ENCODE measurements at places on chromosomes 3 and 15.
A peak's percentile ranks its signal among the peaks of the same experiment; 100 is the strongest.

GRCh38 chr3:10726787-10727186, 89.2 kb upstream of the SLC6A11 start:
- no peak for DNase-seq

GRCh38 chr3:32968166-32968919, 16.9 kb downstream of the CCR4 start:
- DNase-seq: no peak

DNA sequence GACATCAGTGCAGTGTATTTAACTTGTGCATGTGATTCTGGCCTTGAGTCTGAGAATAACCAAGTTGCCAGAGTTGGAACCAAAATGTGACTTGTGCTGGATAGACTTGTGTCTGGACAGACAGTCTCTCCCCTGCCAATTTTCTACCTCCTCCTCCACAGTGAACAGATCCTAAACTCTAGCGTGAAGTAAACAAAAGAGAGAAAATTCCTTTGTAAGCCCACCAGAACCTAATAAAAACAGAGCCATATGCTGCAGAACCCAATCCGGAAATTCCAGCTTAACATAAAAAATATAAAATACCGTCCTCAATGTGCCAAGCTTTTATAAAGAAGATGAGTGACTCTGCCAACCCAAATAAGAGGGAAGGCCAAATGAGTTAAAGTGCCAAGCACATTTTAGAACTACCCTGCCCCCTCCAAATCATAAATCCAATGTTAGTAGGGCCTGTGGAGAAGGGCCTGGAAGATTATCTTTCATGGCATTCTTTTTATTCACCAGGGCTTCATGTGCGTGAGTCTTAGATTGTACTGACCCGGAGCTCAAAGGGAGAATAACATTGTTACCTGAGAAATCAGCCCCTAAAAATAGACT, 344.6 kb upstream of the PROK2 start:
- no peak for DNase-seq

GRCh38 chr3:187858041-187858440, 112.8 kb upstream of the BCL6 start:
- no peak for DNase-seq

GRCh38 chr3:149968216-149968615, 2.5 kb downstream of the PFN2 start:
- no peak for DNase-seq

DNA sequence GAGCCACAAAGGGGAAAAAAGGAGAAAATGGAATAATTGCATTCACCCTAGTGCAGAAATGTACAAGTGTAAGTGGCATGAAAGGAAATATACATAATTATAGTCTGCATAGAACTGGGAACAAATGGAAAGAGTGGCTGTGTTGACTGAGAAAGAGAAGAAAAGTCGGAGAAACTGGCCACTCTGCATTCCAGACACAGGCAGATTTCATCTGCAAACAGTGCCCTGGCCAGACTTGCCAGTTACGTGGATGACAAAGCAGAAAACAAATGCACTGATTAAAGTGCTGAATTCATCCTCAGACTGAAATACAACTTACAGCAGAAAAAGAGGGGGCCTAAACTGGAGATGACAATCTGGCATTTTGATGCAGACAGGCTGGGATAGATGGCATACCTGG, 129.8 kb downstream of the FGF12 start:
- DNase-seq: no peak

DNA sequence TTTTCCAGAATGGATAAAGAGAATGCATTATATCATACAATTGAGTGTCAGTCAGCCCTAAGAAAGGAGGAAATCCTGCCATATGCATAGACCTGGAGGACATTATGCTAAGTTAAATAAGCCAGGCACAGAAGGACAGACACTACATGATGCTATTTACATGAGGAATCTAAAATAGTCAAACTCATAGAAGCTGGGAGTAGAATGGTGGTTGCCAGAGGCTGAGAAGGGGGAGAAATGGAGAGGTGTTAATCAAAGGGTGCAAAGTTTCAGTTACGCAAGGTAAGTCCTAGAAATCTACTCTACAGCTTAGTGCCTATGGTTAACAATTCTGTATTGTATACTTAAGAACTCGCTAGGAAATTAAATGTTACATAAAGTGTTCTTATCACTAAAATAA, 66.5 kb downstream of the IL1RAP start:
- DNase-seq: no peak

DNA sequence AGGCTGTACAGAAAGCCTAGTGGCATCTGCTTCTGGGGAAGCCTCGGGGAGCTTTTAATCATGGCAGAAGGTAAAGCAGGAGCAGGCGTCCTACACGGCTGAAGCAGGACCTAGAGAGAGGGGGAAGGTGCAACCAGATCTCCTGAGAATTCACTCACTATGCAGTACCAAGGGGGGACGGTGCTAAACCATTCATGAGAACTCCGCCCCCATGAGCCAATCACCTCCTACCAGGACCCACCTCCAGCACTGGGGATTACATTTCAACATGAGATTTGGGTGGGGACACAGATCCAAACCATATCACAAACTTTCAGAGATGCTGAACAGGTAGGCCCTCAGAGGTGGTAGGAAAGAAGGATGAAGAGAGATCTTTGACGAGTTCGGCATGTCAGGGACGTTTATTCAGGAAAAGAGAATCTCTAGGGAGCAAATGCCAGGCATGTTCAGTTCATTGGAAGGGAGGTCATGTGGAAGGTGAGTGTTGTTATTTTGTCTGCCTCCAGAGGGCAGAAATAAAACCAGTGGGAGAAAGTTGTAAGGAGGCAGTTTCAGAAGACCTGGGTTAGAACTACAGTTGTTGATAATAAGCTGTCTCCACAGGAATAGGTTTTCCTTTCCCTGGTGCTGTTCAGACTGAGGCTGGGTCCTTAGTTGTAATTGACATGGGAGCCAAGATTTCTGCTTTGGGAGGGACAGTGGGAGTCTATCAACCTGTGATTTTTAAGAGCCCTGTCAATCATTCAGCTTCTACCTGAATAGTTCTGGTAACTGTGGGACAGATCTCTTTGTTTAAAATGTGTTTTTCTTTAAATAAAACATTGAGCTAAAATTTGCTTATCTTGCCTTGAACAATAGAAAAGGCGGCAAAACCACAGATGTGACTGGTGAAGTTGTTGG, 4.3 kb upstream of the FNDC3B start:
- DNase-seq: no peak

DNA sequence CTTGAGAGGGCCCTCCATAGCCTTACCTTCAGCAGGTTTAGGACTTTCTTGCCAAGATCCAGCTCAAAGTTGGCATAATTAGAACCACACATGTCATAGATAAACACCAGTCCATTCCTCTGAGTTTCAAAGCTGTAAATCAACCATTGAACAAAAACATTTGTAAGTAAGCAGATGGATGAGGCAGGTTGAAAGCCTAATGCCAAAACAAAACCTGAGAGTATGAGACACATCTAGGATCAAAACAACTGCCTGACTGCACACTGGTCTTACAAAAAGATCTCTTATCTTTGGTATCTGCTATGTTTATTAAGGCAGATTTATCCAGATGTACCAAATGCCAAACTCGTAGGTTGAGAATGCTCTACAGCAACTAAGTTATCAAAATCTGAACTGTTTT, 61.9 kb downstream of the PTPN9 start:
- no peak for DNase-seq

GRCh38 chr15:25668901-25669300, 194.2 kb downstream of the ATP10A start:
- DNase-seq: no peak

GRCh38 chr3:188449421-188449820, 295.5 kb downstream of the LPP start:
- no peak for DNase-seq

- peak; percentile 86 for DNase-seq
Observed at GRCh38 chr15:90101969-90102890, at the start of gene IDH2. IDH2 (minus strand) TSS chr15:90102468; CDS start chr15:90102390, 78 bp downstream.

- peak; percentile 50 for DNase-seq
Observed at GRCh38 chr3:184523825-184524615, 37.6 kb upstream of the EPHB3 start.

DNA sequence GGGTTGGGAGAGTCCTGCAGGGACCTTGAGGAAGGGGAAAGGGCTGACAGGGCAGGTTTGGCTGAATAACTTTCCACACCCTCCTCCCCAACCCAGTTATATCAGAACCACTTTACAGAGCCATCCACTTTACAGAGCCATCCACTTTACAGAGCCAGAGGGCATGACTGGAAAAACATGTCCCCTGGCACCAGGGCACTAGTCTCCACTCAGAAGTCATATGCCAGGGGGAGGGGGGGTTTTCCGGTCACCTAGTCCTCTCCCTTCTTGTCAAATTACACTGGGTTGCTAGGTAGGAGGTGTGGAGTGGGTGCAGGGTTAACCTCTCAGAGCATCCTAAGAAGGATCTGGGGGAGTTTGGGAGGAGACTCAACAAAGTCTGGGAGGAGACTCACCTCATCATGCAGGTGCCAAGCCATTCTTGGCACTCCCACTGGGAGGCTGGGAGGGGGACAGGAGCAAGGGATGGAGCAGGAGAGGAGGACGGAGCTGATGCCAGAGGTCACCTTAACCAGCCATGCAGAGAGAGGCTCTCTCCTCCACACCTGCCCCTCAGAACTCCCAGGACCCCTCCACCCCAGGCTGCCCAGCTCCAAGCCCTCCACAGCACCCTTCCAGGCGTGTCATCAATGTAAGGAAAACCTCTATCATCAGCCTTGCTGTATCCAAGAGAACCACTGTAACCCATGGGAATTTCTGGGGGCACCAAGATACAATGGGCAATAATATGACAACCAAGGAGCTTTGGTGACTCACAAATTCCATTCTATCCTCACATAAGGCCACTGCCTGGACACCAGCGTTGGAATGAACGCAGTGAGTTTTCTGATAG, 1.7 kb downstream of the LRRC2 start:
- no peak for DNase-seq

DNA sequence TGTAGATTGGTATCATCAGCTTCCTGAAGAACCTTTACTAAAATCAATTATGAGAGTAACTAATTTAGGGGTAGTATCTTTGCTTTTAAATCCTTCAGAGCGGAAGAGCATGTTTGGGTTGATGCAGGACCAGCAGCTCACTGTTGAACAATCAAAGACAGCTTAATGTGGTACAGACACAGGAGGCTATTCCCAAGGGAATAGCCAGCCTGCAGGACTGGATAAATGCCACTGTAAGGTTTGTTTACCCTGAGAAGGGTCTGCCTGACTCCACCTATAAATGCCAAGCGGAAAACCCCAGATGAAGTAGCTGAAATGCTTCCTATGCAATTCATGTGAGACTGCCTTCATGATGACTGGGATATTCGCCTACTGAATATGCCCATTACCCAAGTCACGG, 16.0 kb upstream of the STAC start:
- DNase-seq: no peak

- no peak for DNase-seq
Observed at GRCh38 chr3:98766924-98767323, 3.8 kb downstream of the ST3GAL6 start.

DNA sequence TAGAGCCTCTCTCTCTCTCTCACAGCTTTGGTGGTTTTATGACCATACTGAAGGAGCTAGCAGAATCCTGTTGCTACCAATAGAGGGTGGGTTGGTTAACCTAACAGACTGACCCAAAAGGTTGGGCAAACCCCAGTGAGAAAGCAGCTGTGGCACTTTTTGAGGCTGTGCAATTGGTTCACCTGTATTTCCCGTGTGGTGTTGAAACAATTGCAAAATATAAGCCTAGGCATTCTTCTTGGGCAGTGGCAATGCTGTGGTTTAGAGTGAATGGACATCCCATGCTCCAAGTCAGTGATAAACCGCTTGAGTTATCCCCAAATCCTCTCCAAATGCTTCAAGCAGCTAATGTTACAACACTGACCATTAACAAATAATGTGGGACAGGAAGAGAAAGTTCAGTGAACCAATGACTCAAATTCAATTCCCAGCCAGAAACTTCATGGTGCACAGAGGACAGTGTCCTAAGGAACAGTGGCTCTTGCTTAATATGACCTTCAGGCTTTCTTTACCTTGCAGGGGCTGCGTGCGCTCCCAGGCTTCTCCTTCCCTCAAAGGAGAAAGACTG, 261.9 kb upstream of the ICE2 start:
- no peak for DNase-seq

DNA sequence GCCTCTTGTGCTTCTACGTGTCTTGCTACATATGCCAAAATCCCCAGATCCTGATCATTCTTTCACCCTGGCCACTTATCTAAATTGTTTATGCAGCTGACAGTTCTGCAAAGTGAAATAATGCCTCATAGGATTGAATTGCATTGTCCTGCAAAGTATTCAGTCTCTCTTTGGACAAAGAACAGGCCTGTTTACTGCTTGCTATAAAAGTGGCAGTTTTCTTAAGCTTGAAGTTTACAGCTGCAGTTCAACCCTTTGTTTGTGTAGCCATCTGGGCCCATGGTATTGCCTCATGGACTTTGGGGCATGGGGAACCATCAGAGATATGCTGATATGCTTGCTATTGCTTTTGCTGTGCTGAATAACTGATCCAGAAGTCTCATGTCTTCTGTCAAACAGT, 523.2 kb downstream of the OTOL1 start:
- no peak for DNase-seq

GRCh38 chr15:41560572-41560874, 1.5 kb downstream of the TYRO3 start:
- DNase-seq: no peak

GRCh38 chr3:13702286-13702685, 153.4 kb downstream of the FBLN2 start:
- no peak for DNase-seq

- DNase-seq: no peak
Observed at GRCh38 chr15:83123529-83123928, 16.1 kb downstream of the TM6SF1 start.

- DNase-seq: no peak
Observed at GRCh38 chr3:188486952-188487351, 333.0 kb downstream of the LPP start.

- DNase-seq: no peak
Observed at GRCh38 chr3:195005759-195006510, 265.0 kb downstream of the XXYLT1 start.

GRCh38 chr15:75720787-75721479, 8.3 kb upstream of the CSPG4 start:
- DNase-seq: peak; percentile 81

DNA sequence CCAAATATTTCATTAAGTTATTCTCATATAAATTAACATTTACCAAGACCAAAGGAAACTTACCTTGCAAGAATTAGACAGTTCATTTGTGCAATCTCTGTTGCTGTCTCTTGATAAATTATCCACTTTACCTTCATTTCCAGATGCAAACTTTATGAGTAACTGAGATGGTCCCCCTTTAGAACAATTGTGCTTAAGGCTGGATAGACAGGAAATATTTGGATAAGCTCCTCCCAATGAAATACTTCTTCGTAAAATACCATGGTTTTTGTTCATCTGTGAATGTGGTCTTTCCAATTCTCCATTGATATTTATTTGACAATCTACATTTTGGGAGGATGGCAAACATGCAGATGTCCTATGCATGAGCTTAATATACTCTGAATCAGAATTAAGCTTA, 78.2 kb downstream of the NEDD4 start:
- DNase-seq: no peak

DNA sequence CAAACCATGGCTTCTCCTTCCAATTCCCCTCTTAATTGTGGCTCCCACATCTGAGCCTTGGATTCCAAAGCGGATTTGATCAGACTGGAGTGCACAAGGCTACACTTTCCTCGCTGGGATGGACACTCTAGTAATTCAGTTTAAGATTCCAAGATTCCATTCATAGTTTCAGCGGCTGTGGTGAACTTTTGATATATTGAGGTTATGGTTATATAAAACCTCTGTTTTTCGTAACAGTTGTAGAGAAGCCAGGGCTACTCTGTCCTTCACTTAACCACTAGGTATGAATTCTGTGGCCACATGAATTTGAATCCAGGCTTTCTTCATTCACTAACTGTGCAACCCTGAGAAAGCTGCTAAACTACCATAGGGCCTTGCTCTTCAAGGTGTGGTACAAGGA, 67.9 kb upstream of the KY start:
- no peak for DNase-seq

GRCh38 chr3:76178412-76178811, 393.1 kb upstream of the ZNF717 start:
- no peak for DNase-seq

Data from activated CD8-positive, alpha-beta memory T cell treated with anti-CD3 and anti-CD28 coated beads, Interleukin-2, amount 50 U/mL, for 48 hours (primary cell).